ENCODE measurements at places on chromosomes 16 and 17.

DNA sequence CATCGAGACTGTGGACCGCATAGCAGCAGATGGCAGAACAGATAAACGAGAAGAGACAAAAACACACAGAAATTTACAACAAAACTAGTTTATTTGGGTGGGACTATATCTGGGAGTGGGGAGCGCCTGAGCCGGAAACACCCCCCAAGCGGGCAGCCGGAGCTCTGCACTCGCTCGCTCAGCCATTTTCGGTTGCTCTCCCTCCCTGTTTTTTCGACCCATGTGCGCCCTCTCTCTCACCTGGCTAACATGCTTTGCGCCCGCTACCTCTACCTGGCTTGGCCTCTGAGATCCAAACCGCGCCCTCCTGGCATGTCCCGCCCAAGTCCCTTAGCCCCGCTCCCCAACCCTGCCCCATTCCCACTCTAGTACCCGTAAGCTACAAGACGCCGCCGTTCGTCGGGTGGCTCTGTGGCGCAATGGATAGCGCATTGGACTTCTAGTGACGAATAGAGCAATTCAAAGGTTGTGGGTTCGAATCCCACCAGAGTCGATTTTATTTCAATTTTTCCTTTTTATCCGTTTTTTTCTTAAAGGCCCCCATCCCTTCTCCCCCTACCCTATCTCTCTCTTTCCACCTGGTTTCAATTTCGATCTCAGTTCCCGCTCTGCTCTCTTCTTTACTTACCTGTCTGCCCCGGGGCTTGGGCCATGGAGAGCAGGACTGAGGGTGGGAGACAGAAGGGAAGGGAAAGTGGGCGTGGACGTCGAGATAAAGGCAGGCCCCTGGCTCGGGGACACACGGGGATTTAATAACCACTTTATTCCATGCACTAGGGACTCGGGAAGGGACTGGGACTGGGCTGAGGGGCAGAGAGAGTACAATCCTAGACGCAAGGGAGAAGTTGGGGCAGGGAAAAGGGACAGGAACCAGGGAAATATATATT is 2.4 kb upstream of the ALOXE3 start:
- peak; percentile 64 for DNase-seq

- no peak for DNase-seq
Observed at GRCh38 chr17:55215711-55216110, 49.0 kb upstream of the HLF start.

- no peak for DNase-seq
Observed at GRCh38 chr16:72015124-72015523, 6.6 kb downstream of the DHODH start.

- no peak for DNase-seq
Observed at GRCh38 chr16:31869511-31870201, 4.0 kb upstream of the ZNF267 start.

All from iPS-NIHi11 (cell line).